Activated T-cell treated with anti-CD3 and anti-CD28 coated beads for 1 hour (primary cell): ENCODE measurements at places on chromosomes 16 and 17.

GRCh38 chr16:20707461-20707860, 10.0 kb upstream of the ACSM1 start:
- DNase-seq, result no peak

- no peak for DNase-seq
Observed at GRCh38 chr17:46071796-46072195, 72.7 kb downstream of the STH start.

DNA sequence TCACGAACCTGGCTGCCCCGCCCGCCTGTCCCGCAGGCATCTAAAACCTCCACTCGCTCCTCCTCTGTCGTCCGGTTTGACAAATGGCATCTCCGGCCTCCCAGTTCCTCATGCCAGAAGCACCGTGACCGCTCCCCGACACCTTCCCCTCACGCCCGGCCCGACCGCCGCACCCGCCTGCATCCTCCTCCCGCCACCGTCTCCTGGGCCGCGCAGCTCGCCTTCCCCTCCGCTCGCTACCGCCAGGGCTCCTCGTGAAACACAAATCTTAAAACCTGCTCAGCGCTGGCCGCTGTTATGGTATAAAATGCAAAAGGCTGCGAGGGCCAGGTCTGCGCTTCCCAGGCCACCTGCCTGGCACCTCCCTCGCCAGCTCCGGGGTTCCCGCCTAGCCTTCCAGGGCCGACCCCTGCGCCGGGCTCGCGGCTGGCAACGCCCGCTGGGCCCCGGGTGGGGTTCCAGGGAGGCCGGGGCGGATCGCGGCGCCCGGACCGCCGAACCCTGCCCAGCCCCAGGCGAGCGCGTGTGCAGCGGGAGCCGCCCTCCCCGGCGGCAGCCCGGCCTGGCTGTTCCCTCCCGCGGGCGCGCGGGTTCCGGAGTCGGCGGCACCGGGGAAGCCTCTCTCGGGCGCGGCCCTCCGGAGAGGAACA, 488 bp downstream of the SPSB3 start:
- DNase-seq, result peak; percentile 18

DNA sequence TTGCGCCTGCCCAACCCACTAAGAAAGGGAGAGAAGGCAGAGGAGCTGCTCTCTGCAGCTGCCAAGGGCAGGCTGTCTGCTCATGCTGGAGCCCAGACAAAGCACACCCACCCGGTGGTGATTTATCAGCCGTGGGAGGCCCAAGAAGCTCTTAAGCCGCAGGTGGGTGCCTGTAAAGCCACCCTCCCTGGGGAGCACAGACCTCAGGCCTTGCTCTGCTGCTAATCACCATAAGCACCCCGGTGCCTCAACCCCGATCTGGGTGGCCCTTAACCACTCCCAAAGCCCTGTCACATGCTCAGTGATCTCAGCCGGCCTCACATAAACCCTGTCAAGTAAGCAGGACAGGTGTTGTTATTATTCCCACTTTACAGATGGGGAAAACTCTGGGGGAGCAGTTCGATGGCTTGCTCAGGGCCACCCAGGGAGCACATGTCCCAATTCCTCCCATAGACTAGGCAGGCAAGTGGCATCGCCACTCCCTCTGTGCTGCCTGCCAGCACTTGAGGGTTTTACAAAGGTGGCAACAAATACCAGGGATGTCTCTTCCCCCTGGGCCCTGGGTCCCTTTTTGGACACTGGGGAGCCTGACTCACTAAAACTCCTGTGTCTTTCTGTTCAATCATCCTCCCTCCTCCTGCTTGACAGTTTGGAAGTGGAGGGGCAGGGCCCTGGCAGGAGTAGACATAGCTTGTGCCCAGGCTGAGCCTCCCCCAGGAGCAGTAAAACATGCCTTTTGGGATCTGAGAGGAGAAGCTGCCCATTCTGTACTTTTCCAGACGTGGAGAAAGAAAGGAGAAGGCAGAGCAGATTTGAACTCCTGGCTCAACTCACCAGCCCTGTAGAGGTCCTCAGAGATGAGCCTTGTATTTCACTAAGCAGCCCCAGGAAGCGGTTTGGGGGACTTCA, 299.3 kb downstream of the SOX9 start:
- no peak for DNase-seq

GRCh38 chr16:71288890-71289731, at the start of gene CMTR2:
Gene CMTR2, minus strand, starts transcription at chr16:71289402. Its CDS starts 3,482 bp downstream, at chr16:71285920.
- DNase-seq, result peak; percentile 82

GRCh38 chr16:3020247-3020603, at the start of gene TNFRSF12A:
Gene TNFRSF12A, plus strand, starts transcription at chr16:3020368. Its CDS starts 30 bp downstream, at chr16:3020398.
- DNase-seq, result peak; percentile 52

- no peak for DNase-seq
Observed at GRCh38 chr16:85584267-85584666, 28.9 kb upstream of the GSE1 start.

DNA sequence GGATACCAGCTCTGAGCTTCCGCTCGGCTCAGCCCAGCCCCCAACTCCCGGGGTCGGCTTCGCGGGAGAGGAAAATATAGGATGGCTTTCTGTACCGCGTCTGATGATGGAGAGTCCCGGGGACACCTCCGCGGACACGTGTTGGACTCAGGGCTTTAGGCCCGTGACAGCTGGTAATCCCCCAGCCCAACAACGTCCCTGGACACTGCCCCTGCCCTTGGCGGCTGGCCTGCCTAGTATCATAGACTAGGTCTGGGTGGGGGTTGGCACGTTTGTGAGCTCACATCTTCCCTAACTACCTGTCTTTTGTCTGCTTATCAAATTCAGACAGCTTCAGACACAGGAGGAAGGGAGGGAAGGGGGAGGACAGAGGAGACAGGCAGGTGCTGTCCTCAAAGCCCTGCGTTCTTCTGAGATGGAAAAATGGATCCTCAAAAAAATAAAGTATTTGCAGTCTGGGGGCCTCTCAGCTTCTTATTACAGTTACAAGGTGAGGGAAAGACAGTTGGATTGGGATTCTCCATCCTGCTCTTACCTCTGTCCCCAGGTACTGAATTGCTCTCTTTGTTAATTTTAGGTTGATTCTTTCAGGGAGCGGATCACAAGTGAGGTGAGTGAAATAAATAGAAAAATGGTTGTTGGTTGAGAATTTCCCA, 698 bp downstream of the PSME3 start:
- no peak for DNase-seq

DNA sequence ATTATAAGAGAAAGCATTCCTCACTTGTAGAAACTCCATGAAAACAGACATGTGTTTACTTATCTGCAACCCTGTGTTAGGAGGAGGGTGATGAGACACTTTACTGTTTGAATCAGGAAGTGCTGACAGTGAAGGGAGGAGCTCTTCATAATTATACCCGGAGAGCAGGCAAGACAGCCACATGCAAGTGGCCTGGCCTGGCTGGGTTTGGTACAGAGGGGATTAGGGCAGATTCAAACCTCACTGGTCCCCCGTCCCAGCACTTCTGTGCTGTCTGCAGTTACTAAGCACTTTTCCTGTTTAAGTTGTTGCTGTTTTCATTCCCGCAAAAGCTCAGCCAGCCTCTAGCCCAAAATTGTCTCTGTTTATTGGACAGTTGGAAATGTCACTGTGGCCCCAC, 78.5 kb downstream of the WWOX start:
- DNase-seq, result no peak

DNA sequence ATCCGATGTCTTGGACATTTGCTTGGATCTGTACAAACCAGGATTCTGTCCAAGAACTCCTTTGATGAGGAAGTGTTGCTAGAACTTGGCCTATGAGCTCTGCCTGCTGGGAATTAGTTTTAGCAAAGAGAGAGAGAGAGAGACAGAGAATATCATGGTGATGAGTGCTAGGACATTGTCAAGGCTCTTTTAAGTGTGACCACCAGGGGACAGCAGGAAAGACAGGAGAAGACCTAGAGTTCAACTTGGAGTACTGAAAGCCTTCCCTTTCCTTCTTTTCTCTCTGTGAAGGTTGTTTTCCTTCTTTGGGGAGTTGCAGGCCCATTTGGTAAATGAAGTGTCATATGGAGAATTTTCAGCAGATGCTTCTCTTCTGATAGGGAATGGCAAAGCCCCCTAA, 389.2 kb upstream of the HSBP1 start:
- DNase-seq, result no peak

- peak; percentile 35 for DNase-seq
Observed at GRCh38 chr16:566475-567372, at the start of gene NHLRC4. Gene NHLRC4, plus strand, starts transcription at chr16:567005. Its CDS starts 1,043 bp downstream, at chr16:568048.

GRCh38 chr17:74852237-74853047, 7.2 kb downstream of the GRIN2C start:
- DNase-seq, result peak; percentile 38

GRCh38 chr16:56785317-56785716, 55.4 kb downstream of the NUP93 start:
- DNase-seq, result no peak

DNA sequence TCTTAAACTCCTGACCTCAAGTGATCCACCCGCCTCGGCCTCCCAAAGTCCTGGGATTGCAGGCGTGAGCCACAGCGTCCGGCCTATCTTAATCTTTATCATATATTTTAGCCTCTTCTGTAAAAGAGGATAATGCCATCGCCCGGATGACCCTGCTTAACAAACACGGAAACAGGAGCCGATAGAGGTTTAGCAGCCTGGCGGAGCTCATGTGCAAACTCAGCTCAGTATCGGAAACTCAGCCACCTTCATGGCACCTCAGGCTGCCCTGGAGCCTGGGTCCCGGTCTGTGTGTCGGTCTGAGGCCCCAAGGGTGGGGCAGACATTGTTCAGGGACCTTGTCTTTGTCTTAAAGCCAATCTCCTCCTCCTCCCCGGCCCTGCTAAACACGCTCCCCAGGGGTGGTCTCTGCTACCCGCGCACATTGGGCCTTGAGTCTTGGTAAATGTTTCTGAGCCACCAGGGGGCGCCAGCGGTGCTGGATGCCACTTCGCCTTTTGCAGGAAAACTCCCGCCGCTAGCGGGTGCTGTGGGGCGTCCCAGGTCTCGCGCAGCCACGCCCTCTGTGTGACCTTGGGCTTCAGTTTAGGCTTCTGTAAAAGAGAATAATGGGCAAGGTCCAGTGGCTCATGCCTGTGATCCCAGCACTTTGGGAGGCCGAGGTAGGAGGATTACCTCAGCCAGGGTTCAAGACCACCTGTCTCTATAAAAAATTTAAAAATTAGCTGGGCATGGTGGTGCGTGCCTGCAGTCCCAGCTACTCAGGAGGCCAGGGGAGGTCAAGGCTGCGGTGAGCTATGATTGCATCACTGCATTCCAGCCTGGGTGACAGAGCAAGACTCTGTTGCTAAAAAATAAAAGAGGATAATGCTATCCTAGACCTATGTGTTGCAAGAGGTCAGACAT, 2.7 kb downstream of the CETP start:
- DNase-seq, result peak; percentile 97

DNA sequence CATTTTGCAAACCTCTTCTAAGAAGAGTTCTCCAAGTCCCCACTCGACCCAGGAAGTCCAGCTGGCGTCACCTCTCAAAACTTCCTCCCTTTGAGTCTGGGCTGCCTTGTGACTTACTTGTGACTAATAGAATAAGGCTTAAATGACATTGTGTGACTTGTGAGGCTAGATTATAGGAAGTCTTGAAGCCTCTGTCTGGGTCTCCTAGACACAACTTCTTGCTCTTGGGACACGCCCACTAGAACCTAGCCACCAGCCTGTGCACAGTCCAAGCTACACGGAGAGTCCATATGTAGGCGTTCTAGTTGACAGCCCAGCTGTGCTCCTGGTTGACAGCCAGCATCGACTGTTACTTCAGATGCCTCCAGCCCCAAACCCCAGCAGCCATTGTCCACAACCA, 66.7 kb upstream of the TANC2 start:
- DNase-seq, result no peak

DNA sequence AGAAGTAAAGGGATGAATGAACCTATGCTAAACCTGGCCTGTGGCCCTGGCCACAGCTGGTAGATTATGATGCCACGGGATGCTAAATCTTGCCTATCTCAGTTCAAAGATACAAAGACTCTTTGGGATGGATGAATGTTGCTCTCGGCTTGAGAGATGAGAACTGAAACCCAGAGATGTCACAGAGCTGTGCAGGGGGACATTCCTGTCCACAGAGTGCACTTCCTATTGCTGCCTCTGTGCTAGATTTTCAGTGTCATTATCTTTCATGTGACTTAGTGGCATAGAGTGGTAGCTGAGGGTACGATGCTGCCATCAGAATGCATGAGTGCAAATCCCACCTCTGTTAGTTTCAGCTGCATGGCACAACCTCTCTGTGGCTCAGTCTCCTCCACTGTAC, 2.3 kb upstream of the MT1M start:
- DNase-seq, result no peak

GRCh38 chr16:64695684-64696083, 426.2 kb downstream of the CDH11 start:
- no peak for DNase-seq

DNA sequence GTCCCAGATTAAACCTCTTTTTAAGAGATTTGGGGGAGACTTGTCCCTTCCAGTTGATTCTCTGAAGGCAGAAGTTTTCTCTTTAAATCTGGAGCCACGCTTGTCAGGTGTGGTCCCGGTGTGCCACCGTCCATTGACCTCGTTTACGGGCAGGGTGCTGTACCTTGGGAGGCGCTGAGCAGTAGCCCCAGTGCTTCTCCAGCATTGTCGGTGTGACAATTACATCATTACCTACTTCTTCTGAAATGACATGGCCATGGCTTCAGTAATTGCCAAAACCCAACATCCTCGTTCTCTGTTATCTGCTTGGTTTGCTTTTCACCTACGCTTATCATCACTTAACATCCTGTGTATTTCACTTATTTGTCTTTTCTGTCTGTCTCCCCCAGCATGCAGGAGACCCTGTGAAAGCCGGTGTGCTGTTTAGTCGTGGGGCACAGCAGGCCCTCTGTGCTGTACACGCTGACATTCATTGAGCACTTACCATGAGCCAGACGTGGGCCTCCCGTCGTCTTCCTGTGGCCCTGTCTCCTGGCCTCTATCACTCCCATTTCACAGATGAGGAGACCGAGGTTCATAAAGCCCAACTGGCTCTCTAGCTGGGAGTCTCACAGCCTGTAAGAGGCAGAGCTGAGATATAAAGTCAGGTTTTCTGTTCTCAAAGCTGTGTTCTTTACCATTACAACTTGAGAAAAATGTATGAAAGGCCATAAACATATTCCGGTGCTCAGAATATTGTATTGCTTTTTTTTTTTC, 143.9 kb downstream of the CMIP start:
- DNase-seq, result no peak

- no peak for DNase-seq
Observed at GRCh38 chr17:39080421-39081078, 70.9 kb downstream of the PLXDC1 start.

DNA sequence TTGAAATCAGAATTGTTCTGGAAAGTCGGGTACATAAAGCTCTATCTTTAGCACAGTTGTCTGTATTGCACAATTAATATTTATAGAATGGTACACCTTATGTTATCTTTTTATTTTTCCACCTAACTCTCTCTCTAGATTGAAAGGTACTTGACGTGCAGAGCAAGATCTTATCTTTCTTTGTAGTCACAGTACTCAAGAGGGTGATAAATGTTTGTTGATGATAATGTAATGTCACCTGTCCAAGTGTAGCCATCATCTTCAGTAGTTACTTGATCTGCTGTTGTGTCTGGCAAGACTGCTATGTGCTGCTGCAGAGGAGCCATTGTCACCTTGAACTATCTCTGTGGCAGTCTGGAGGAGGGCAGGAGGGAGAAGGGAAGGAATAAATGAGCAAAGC, 5.3 kb downstream of the HMOX2 start:
- no peak for DNase-seq

- DNase-seq, result no peak
Observed at GRCh38 chr17:81393684-81394376, 1.4 kb upstream of the BAHCC1 start.
